ENCODE measurements at places on chromosomes 1 and 21. TPM values are rescaled to one million over a fixed set of nuclear protein-coding genes. Genes with fewer than 3 reads are reported as not detected.

- no peaks in the 10 kb centered on the region for H3K36me3 ChIP-seq
- no peak overlapping the region for H3K27ac ChIP-seq
- no peaks in the 10 kb centered on the region for H3K4me1 ChIP-seq
- peaks cover 2% of the 10 kb centered on the region for H3K27me3 ChIP-seq
- no peak for DNase-seq
Measured at GRCh38 chr1:228756457-228756856, 21.2 kb downstream of the RHOU start.

DNA sequence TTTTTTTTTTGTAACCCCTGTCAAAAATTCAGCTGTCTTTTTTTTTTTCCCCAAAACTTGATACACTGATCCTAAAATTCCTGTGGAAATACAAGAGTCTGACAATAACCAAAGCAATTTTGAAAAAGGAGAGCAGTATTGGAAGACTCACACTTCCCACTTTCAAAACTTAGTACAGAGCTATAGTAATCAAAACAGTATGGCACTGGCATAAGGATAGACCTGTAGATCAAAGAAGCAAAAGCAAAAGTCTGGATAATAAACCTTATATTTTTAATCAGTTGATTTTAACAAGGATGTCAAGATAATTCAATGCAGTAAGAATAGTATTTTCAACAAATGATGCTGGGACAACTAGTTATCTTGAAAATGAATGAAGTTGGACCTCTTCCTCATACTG, 17.3 kb downstream of the FBXO28 start:
- H3K27me3 ChIP-seq = no peaks in the 10 kb centered on the region
- H3K36me3 ChIP-seq = peaks cover 24% of the 10 kb centered on the region
- no peak overlapping the region for H3K27ac ChIP-seq
- no peak overlapping the region for H3K4me3 ChIP-seq
- no peaks in the 10 kb centered on the region for H3K4me1 ChIP-seq
- DNase-seq = no peak

DNA sequence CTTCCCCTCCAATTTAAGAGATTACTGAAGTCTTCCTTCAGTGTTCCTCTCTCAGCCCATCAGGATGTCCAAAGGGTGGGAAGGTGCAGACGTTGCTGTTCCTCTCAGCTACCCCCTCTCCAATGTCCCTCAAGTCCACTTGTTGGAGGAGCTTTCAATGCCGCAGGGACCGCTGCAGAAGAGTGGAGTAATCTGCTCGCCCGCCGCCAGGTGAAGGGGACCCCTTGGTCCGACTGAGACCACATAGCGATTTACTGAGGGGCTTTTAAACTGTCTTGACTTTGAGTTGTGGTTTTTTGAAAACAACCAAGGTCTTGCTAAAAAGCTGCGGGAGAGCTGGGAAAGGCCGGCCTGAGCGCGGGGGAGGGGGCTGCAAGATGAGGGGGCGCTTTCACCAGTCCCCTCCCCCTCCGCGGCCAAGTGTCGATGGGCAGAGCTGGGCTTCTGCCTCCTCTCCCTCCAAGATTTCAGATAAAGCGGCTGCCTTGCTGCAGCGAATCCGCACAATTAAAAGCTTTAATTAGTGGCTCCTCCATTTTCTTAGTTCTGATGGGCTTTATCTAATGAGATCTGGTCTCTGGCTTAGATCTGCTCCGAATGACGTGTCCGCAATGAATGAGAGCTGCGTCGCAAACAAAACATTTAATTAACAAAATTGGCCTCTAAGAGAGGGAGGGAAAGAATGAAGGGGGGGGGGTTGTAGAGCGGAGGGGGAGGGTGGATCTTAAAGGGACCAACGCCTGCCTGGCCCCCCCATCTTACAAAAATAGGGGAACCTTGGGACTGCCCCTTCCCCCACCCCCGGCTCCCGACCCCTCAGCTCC, 5.9 kb downstream of the LMO4 start:
- H3K4me1 ChIP-seq = peaks cover 15% of the 10 kb centered on the region
- peaks cover 29% of the 10 kb centered on the region for H3K36me3 ChIP-seq
- H3K4me3 ChIP-seq = peak overlapping the region; percentile 71
- DNase-seq = no peak
- H3K27ac ChIP-seq = peak overlapping the region; percentile 85
- no peaks in the 10 kb centered on the region for H3K27me3 ChIP-seq

DNA sequence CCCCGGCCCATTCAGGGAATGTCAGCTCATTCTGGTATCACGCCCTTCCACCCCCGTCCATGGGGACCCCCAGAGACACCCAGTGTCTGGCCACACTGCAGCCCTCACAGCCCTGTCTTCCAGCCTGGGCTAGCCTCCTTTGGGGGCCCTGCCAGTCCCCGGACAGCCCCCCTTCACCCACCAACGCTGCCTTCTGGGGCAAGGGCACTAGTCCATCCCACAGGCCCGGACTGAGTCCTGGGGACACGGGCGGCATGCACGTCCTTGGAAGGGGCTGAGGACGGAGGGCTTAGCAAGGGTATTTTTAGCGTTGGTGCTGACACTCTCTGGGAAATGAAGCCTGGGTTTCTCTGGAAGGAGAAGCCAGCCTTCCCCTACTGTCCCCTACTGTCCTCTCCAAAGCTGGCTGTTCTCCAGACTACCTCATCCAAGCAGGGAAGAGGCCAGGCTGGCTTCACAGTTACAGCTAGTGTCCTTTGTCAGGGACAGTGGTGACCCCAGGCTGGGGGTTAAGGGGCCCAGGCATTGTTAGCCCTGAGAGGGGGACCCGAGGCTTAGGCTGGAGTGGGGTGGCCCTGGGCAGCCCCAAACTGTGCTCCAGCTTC, 39.5 kb downstream of the COQ8A start:
- peaks cover 33% of the 10 kb centered on the region for H3K36me3 ChIP-seq
- no peak for DNase-seq
- no peaks in the 10 kb centered on the region for H3K4me1 ChIP-seq
- H3K4me3 ChIP-seq = no peak overlapping the region
- no peak overlapping the region for H3K27ac ChIP-seq

- H3K4me3 ChIP-seq = peak within 1 kb of the TSS; percentile 87
- peak; percentile 55 for DNase-seq
- peaks cover 6% of the 10 kb centered on the region for H3K4me1 ChIP-seq
- peak within 1 kb of the TSS; percentile 60 for H3K27ac ChIP-seq
- no peaks in the 10 kb centered on the region for H3K27me3 ChIP-seq
Measured at GRCh38 chr1:115641762-115642167, at the start of gene VANGL1. VANGL1 (plus strand) TSS chr1:115641970; CDS start chr1:115651414, 9,444 bp downstream.

GRCh38 chr1:211632117-211632807, 43.2 kb downstream of the NEK2 start:
- H3K4me1 ChIP-seq = no peaks in the 10 kb centered on the region
- no peaks in the 10 kb centered on the region for H3K36me3 ChIP-seq
- no peak for DNase-seq
- no peak overlapping the region for H3K4me3 ChIP-seq
- H3K27ac ChIP-seq = peak overlapping the region; percentile 75
- no peaks in the 10 kb centered on the region for H3K27me3 ChIP-seq

DNA sequence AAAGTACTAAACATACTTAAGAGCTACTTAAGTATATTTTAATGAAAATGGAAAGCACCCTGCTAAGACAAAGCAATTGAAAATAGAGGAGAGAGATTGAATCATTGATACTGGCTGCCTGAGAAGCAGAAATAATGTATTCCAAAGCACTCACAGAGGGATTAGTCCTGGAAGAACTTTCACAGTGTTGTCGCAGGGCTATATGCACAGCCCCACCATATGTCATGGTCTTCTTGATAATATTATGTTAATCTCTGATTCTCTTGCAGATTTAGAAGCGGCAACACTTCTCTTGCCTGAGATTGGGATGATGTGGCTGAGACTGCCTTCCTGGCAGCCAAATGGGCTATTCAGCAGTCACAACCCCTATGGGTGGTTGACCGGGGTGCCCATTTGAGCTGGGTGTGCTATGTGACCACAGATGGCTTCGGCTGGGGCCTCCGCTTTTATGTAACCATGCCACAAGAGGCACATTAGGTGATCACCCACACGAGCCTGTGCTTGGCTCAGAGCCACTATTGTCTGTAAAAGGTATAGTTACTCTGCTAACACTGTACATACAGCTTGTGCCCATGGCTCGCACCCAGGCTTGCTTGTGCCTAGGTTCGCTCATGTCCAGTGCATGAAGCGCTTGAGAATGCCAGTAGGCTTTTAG, 152.2 kb upstream of the SGIP1 start:
- no peak overlapping the region for H3K27ac ChIP-seq
- DNase-seq = no peak
- H3K4me1 ChIP-seq = no peaks in the 10 kb centered on the region
- H3K36me3 ChIP-seq = no peaks in the 10 kb centered on the region
- no peak overlapping the region for H3K4me3 ChIP-seq

GRCh38 chr1:201475915-201476669, 7.1 kb upstream of the PHLDA3 start:
- no peak overlapping the region for H3K4me3 ChIP-seq
- H3K27ac ChIP-seq = peak overlapping the region; percentile 61
- peaks cover 11% of the 10 kb centered on the region for H3K27me3 ChIP-seq

GRCh38 chr1:215530401-215530984, 36.6 kb upstream of the KCTD3 start:
- H3K27me3 ChIP-seq = no peaks in the 10 kb centered on the region
- no peak overlapping the region for H3K4me3 ChIP-seq
- no peak overlapping the region for H3K27ac ChIP-seq
- no peaks in the 10 kb centered on the region for H3K4me1 ChIP-seq
- DNase-seq = no peak

GRCh38 chr1:205519541-205520131, 15.2 kb downstream of the CDK18 start:
- no peaks in the 10 kb centered on the region for H3K36me3 ChIP-seq
- no peak for DNase-seq
- H3K27ac ChIP-seq = no peak overlapping the region
- H3K4me3 ChIP-seq = no peak overlapping the region
- no peaks in the 10 kb centered on the region for H3K27me3 ChIP-seq

DNA sequence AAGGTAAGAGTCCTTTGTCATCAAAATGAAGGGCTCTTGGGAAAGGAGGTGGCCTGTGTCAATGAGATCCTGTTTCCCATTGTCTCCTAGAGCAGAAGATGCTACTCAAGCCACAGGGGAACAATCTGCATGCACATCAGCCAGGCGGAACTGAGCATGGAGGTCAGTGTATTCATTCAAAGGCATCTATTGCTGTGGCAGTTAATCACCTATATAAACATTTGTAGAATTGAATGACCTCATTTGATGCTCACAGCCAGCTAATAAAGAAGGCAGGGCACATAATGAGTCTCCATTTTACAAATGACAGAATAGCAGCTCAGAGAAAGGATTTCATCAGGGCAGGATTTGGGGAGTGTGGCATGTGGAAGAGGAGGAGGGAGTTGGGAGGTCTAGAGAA, 5.7 kb upstream of the FYB2 start:
- peaks cover 4% of the 10 kb centered on the region for H3K4me1 ChIP-seq
- peaks cover 2% of the 10 kb centered on the region for H3K27me3 ChIP-seq
- H3K27ac ChIP-seq = no peak overlapping the region
- no peak for DNase-seq

- H3K36me3 ChIP-seq = no peaks in the 10 kb centered on the region
- no peak overlapping the region for H3K4me3 ChIP-seq
- no peak overlapping the region for H3K27ac ChIP-seq
- no peaks in the 10 kb centered on the region for H3K4me1 ChIP-seq
- no peaks in the 10 kb centered on the region for H3K27me3 ChIP-seq
Measured at GRCh38 chr1:113185463-113186104, 112.6 kb downstream of the LRIG2 start.

- peak overlapping the region; percentile 36 for H3K27ac ChIP-seq
- DNase-seq = no peak
- H3K4me3 ChIP-seq = no peak overlapping the region
Measured at GRCh38 chr1:56255516-56256152, 323.7 kb downstream of the PLPP3 start.

DNA sequence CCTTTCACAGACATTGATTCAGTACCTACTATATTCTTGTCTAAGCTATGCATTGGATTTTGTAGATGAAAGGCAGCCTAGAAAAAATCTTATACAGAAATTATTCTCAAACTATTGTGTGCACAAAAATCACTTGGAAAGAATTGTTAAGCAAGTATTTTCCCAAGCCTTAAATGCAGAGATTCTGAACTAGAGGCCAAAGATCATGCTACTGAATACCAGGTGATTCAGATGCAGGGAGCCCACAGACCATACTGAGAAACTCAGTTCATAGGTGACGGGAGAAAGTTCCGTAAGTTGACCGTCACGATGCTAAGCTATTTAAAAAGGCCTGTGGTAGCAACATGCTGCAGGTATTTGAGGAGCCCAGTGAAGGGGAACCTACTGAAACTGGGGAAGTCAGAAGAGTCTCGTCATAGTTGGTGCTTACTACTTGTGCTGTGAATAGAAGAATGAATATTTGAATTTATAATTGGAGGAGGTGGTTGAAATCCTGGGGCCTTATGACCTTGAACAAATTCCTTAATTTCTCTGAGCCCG, 150.8 kb downstream of the NFIA start:
- H3K27me3 ChIP-seq = no peaks in the 10 kb centered on the region
- no peak for DNase-seq
- no peaks in the 10 kb centered on the region for H3K4me1 ChIP-seq
- no peak overlapping the region for H3K4me3 ChIP-seq
- H3K36me3 ChIP-seq = no peaks in the 10 kb centered on the region

DNA sequence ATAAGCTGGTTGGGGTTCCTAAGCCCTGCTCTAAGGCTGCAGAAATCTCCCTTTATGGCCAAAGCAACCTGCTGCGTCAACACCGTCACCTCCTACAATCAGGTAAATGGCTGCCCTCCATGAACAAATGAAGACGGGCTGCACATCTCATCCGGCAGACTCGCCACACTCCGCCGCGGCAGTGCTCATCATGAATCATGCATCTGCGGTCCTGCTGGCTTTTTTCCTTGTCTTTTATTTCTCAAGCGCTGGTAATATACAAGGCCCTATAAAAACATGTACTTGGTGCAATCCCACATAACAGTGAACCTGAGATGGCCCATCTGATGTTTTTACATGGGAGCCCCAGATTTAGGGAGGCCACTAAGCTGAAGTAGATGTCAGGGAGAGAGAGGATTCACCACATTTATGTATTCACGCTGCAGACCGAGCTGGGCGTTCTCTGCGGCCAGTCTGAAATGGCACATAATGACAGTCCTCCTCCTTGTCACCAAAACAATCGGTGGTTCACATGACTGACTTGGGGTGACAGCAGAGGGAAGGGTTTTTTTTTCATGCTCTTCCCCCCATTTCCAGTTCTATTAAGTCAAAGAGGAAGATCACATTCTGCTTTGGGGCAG, 91.6 kb downstream of the KAZN start:
- H3K4me3 ChIP-seq = no peak overlapping the region
- H3K27ac ChIP-seq = no peak overlapping the region
- no peaks in the 10 kb centered on the region for H3K27me3 ChIP-seq
- H3K4me1 ChIP-seq = no peaks in the 10 kb centered on the region
- no peak for DNase-seq

- no peak for DNase-seq
- no peaks in the 10 kb centered on the region for H3K36me3 ChIP-seq
- H3K27ac ChIP-seq = no peak overlapping the region
- H3K27me3 ChIP-seq = no peaks in the 10 kb centered on the region
- H3K4me3 ChIP-seq = no peak overlapping the region
- no peaks in the 10 kb centered on the region for H3K4me1 ChIP-seq
Measured at GRCh38 chr1:167881786-167882185, 32.1 kb downstream of the ADCY10 start.

The SLAMF1 gene
- 46.6 TPM for total RNA-seq

The TMEM269 gene
- 0.05 TPM for total RNA-seq

The IER5 gene
- total RNA-seq = 14.8 TPM

The LAX1 gene
- total RNA-seq = 12.5 TPM

The UHMK1 gene
- 29.7 TPM for total RNA-seq

The SLC45A3 gene
- 0.94 TPM for total RNA-seq
